Activated naive CD4-positive, alpha-beta T cell treated with anti-CD3 and anti-CD28 coated beads for 36 hours (primary cell): ENCODE measurements at places on chromosomes 13 and 19. TPM values are rescaled to one million over a fixed set of nuclear protein-coding genes. Genes with fewer than 3 reads are reported as not detected.

GRCh38 chr19:2747349-2747748, 7.5 kb upstream of the SLC39A3 start:
- no peak for DNase-seq
- H3K4me1 ChIP-seq, result no peaks in the 10 kb centered on the region
- H3K27me3 ChIP-seq, result no peaks in the 10 kb centered on the region
- no peaks in the 10 kb centered on the region for H3K36me3 ChIP-seq
- H3K4me3 ChIP-seq, result no peak overlapping the region

GRCh38 chr13:33353210-33353609, 67.7 kb upstream of the STARD13 start:
- peaks cover 58% of the 10 kb centered on the region for H3K27me3 ChIP-seq
- no peaks in the 10 kb centered on the region for H3K36me3 ChIP-seq
- no peak for DNase-seq
- H3K4me3 ChIP-seq, result no peak overlapping the region
- no peak overlapping the region for H3K27ac ChIP-seq

The CCDC70 gene
- not detected for total RNA-seq

The ATP4A gene
- not detected for total RNA-seq

DNA sequence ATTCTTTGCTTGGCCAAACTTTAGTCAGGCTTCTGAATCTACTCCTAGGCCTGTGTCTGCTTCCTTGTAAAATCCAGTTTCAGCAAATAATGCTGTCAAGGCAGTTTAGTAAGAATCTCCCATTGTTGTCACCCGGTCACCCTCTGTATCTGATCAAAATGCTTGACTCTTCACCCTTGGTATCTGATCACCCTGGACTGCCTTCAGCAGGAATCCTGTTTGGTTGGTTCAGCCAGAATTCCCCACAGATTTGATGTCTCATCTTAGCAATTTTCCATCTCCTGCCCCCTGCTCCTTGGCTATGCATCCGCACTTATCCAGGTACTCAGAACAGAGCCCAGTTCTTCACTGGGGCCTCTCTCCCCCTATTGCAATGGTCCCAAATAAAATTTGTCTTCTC, 172.4 kb upstream of the UBL3 start:
- DNase-seq, result no peak
- H3K27ac ChIP-seq, result no peak overlapping the region
- no peaks in the 10 kb centered on the region for H3K4me1 ChIP-seq
- no peak overlapping the region for H3K4me3 ChIP-seq
- H3K27me3 ChIP-seq, result no peaks in the 10 kb centered on the region

DNA sequence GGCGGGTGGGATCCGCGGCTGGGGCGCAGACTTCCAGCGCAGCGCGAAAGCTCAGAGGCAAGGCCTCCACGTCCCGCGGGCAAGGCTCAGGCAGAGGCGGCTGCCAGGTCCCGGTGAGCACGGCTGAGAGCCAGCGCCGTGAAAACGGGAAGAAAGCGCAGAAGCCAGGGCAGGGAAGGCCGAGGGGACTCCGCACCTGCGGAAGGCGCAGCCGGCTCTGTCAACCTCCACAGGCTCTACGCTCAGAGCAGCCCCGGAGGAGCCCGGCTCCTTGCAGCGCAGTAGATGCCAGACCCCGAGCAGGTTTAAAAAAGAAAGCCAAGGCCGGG, 131.0 kb downstream of the RNF17 start:
- no peaks in the 10 kb centered on the region for H3K4me1 ChIP-seq
- H3K27me3 ChIP-seq, result no peaks in the 10 kb centered on the region

The ZIC5 gene
- not detected for total RNA-seq

GRCh38 chr19:30431591-30431990, 59.4 kb downstream of the ZNF536 start:
- H3K27ac ChIP-seq, result no peak overlapping the region
- no peak for DNase-seq
- H3K4me3 ChIP-seq, result no peak overlapping the region
- H3K27me3 ChIP-seq, result no peaks in the 10 kb centered on the region
- no peaks in the 10 kb centered on the region for H3K4me1 ChIP-seq

The EBI3 gene
- total RNA-seq, result 11.8 TPM
